ENCODE measurements at places on chromosomes 4 and X. TPM values are rescaled to one million over a fixed set of nuclear protein-coding genes. Genes with fewer than 3 reads are reported as not detected.

Gene FAM241A
- total RNA-seq = 3.5 TPM

- DNase-seq = no peak
- no peaks in the 10 kb centered on the region for H3K36me3 ChIP-seq
- no peak overlapping the region for H3K4me3 ChIP-seq
- peaks cover 3% of the 10 kb centered on the region for H3K27me3 ChIP-seq
- H3K27ac ChIP-seq = no peak overlapping the region
Observed at GRCh38 chr4:7320206-7320797, 114.4 kb downstream of the PSAPL1 start.

Gene MAGEC3
- not detected for total RNA-seq

DNA sequence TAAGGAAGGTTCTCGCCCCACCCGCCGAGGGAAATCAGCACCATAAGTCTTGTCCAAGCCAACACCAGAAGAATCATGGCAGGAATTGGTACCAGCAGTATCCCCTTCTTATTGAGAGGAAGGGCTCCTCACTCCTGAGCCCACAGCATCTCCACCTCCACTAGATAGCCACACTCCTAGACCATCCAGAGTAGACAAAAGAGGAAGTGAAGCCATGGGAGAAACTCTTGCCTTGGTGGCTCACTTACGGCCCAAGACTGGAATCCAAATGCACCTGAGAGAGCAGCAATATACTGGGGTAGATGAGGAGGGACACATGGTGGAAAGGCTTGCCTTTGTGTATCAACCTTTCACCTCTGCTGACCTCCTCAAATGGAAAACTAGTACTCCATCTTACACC, 255.3 kb upstream of the PRKX start:
- H3K4me1 ChIP-seq = no peaks in the 10 kb centered on the region
- no peak overlapping the region for H3K27ac ChIP-seq
- H3K27me3 ChIP-seq = no peaks in the 10 kb centered on the region
- no peak for DNase-seq
- H3K4me3 ChIP-seq = no peak overlapping the region

GRCh38 chr4:76665721-76666120, 230.7 kb downstream of the SHROOM3 start:
- no peak for DNase-seq
- no peaks in the 10 kb centered on the region for H3K27me3 ChIP-seq
- no peaks in the 10 kb centered on the region for H3K36me3 ChIP-seq
- no peak overlapping the region for H3K4me3 ChIP-seq
- H3K27ac ChIP-seq = no peak overlapping the region

Gene COX18
- 11.2 TPM for total RNA-seq

Gene CT47C1
- not detected for total RNA-seq

DNA sequence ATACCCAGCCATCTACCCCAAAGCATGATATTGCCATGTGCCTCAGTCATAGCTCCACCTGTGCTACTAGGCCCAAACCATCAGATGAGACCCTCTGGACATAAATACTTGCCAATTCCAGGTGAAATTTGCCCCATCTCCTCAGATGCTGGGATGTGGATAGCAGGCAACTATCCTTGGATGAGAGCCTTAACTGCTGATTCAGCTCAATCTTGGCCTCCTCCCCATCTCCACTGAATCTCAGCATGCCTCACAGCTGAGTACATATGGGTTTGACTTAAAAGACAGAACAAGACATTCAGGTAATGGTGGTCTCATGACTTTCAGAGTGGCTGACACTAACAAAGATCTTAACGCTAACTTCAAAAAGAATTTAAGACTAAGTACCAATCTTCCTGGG, 50.8 kb upstream of the KLHL13 start:
- no peaks in the 10 kb centered on the region for H3K4me1 ChIP-seq
- no peak overlapping the region for H3K4me3 ChIP-seq
- H3K27ac ChIP-seq = no peak overlapping the region
- DNase-seq = no peak
- H3K36me3 ChIP-seq = no peaks in the 10 kb centered on the region

Gene HS6ST2
- 0.24 TPM for total RNA-seq
